Osteocyte (in vitro differentiated cells): ENCODE measurements at places on chromosomes 2 and 18.

- no peak for DNase-seq
Observed at GRCh38 chr2:61450144-61450543, 20.7 kb downstream of the USP34 start.

DNA sequence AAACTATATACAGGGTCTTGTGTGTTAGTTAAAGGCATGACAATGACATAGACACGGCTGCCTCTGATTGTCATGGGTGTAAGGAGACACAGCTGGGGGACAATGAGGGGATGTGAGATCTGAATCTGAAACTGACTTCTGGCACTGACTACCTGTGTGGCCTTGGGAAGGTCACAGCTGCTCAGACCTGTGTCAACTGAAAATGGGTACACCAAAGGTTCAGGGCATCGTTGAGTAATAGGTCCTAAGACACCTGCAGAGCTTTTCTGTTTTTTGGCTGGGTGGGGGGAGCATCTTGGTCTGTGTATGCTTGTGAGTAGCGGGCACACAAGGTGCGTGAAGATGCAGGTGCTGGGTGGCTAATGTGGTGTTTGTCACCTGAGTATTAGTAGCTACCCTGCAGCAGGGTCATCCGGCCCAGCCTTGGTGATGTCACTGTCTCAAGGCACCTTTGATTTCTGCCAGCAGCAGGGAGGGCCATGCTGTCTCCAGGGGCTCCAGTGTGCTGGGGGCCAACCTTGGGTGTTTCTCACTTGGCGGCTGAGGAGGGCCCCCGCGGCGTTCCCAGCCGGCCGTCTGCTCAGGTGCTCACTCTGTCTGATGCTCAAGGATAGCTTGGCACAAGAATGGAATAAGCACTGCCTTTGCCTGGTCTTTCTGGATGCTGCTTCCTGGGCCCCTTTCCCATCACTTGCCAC, 53.1 kb upstream of the HS6ST1 start:
- DNase-seq = no peak

DNA sequence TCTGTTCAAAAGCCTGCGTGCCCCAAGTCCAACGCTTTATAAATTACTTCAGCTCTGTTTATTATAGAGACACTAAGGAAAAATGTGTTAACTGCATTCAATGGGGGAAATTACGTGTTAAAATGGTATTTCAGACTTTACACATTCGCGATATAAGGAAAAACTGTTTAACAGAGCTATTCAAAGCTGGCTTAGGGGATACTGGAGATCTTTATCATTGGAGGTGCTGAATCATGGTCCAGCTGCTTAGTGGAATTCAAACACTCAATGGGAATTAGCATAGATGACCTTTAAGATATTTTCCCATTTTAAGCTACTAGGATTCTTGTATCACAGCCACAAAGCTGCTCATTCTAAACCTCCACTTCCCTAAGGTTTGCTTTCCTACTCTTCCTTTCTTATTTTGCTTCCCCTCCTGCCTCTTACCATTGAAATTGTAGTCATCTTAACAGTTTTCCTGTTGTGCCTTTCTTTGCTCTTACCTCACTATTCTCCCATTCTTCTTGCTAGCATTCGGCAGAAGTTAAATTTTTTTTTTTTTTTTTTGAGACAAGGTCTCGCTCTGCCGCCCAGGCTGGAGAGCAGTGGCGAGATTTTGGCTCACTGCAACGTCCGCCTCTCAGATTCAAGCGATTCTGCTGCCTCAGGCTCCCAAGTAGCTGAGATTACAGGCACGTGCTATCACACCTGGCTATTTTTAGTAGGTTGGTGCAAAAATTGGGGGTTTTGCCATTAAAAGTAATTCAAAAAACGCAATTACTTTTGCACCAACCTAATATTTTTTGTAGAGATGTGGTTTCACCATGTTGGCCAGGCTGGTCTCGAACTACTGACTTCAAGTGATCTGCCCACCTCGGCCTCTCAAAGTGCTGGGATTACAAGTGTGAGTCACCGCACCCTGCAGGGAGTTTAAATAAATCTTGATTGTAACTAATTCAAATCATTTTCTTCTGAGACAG, 6.5 kb downstream of the SULT6B1 start:
- no peak for DNase-seq

GRCh38 chr2:67108231-67108630, 288.9 kb upstream of the ETAA1 start:
- DNase-seq = no peak

DNA sequence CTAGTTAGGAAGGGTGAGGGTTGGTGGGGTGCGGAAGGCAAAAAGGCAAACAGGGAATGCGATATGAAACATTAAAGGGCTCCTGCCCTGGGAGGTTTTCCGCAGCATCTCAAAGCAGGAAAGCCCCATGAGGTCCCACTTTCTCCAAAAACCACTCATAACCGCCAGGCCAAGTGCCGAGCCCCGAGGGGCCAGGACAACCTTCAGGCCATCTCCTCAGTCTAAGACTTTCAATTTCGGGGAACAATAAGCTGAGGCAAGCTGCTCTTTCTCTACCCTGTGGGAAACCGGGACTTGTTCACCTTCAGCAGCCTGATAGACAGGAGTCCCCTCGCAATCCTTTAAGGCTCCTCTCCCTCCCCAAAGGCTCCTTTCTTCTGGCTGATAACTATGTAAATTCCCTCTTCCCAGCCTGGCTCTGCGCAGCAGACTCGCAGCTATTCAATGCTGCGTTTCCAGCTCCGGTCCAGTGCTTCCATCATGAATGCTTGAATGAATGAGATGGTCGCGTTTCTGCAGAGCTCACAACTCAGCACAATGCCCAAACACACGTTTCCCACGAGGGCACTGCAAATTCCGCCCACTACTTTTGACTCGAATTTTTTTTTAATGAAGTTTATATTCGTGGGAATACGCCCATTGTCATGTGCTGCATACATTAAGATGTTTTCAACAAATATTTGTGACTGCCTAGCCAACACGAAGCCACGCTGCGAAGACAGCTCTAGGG, 1.4 kb downstream of the LAMA1 start:
- peak; percentile 56 for DNase-seq

DNA sequence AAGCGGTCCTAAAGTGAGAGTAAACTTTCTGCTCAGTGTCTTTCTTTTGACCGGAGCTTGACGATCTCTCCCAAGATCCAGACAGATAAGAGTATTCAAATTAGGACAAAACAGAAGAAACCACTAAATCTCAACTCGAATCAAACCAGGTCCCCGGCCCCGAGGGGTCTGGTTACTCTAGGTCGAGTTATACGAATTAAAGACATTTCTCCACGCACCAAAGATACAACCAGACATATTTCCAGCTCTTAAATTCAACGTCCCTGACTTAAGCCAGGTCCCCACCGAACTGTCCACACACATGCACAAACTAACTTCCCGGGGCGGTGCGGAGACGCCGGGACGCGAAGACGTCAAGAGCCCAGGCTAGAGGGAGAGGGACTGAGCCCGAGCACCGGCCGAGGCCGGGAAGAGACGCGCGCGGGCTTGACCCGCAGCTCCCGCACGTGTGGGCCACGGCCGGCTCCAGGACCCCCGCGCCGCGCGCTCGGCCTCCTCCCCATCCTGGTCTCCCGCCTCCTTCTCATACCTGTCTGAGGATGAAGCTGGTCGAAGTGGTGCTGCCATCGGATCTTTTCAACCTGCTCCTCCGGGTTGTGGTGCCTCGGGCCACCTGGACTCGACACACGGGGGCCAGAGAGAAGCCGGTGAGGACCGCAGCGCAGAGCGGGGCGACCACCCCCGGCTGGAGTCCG, 896 bp downstream of the CACNB4 start:
- DNase-seq = no peak

DNA sequence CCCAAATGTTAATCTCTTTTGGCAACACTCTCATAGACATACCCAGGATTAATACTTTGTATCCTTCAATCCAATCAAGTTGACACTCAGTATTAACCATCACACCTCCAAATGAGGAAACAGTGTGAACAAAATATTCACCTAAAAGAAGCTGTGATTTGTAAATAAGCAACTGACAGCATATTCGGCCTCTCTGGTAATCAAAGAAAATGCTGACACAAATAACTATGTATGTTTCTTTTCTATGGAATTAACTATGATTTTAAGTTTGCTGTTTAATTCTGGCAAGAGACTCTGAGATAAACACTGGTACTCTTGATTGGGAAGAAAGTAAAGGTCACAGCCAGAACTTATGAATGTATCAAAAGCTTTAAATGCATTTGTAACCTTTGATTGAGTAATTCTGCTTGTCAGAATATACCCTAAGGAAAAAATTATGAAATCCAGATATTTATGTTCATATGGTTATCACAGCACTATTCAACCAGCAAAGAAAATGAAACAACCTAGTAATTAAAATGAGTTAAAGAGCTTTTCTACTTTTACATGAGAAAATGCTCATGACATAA, 3.6 kb upstream of the GYPC start:
- no peak for DNase-seq

DNA sequence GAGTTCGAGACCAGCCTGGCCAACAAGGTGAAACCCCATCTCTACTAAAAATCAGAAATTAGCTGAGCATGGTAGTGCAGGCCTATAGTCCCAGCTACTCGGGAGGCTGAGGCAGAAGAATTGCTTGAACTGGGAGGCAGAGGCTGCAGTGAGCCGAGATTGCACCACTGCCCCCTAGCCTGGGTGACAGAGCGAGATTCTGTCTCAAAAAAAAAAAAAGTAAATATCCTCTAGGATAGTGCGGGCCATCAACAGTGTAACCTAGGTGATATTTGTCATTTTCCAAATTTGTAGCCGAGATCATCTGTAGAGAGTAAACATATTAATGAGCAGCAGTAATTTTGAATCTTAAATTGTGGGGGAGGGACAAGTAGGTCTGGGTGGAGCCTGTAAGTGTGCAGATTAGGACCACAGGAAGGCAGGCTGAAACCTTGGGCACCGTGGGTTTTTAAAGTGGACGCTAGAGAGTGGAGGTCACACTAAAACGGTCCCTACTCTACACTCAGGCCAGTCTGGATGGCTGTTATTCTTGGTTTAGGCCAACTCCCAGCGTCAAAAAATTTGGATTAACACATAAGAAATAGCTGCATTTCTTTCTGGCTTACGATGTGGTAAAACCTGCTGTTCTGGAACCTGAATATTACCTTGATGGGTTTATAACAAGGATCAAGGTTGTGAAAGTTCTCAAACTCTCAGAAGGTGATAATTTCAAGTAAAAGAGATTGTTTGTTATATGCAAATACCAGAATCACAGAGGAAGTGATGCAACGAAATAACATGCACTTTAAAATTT, 22.7 kb upstream of the TET3 start:
- no peak for DNase-seq
